ENCODE measurements at places on chromosomes 3 and 15.

DNA sequence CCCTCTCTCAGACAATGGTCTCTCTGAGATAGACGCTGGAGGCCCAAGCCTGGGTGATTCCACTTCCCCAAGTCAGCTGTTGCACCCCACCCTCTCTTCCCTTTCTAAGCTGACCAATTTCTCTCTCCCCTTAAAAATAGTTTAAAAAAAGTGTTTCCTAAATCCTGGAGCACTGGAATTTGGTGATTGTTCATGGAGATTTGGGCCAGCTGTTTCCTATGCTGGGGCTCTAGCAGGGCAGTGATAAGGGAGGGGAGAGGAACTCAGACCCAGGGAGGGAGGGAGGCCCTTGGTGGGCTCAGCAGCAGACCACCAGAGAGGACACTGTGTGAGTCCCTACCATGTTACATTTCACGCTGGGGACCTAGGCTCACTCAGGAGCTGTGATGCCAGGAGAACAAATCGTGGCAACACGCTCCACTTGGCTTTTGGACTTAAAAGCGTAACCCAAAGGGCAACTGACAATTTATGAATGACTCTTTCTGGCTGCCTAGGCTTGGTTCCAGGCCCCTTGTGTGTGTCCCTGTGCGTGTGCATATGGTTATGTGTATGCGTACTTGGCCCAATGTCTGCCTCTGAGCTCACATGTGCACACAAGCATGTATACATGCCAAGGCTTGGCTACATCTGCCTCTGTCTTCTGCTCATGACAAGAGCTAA, 59.8 kb upstream of the INSYN1 start:
- no peak for DNase-seq

- no peak for DNase-seq
Observed at GRCh38 chr3:70770650-70771049, 458.2 kb upstream of the MDFIC2 start.

DNA sequence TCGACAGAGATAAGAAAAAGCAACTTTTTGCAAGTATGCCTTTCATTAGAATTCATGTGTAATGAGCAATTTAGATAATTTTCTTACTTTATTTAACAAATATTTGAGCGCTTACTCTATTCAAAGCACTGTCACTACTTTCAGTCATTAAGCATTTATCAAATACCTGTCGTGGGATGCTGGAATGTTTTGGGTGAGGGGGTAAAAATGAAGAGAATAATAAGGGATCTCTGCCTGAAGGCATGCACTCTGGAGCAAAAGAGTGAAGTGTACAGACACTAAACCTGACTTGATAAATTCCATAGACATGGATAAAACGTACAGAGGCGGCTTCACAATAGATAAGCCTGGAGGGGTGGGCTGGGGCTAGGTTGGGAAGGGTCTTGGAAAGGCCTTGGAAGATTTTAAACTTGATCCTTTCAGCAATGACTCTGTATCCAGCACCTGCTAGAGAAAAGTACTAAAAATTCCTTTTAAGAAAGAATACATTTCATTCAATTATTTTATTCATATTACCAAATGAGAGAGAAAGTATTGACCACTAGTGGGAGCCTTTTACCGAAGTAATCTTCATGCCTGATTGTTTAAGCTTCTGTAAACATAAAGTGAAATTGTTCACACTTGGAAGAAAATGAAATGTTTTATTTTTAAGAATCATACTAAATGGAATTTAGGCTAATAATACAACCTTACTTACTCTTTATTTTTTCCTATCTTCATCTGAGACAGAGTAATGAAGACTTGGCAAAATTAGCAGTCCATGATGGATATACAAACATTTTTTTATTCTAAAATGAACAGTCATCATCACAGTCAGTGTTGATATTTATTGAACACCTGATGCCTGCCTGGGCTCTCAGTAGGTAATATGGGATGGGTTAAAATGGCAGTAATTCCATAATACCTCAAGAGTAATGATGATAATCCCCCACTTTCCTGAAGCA, 113.2 kb downstream of the PPP2R3A start:
- DNase-seq, result peak; percentile 43

- no peak for DNase-seq
Observed at GRCh38 chr3:115666081-115666480, 42.8 kb downstream of the GAP43 start.

DNA sequence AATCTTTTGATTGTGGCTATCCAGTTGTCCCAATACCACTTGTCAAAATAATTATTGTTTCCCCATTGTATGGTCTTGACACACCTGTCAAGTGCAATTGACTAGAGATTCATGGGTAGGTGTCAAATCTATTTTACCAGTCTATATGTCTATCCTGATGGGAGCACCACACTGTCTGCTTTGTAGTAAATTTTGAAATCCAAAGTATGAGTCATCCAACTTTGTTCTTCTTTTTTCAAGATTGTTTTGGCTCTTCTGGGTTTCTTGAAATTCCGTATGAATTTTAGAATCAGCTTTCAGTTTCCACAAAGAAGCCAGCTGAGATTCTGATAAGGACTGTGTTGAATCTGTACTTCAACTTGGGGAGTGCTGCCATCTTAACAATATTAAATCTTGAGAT, 71.9 kb downstream of the CSNK1G1 start:
- DNase-seq, result peak; percentile 71
